ENCODE measurements at places on chromosomes 6 and 20.
A peak's percentile ranks its signal among the peaks of the same experiment; 100 is the strongest.

DNA sequence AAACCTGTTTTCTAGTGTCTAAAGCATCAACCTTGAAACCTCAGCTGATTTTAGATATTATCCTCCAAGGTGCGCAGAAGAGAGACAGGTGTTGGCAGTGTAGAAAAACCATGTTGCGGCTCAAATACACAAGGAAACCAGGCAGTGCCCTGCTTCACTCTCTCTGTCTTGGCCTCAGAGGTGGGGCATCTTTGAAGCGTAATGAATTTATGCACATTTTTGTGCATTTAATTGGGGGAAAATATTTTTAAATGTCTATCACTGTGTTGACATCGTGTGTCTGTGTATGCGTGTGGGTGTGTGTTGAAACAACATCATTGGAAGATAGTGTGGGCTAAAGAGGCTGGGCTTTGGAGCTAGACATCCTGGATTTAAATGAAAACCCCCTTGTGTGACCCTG is 334.0 kb upstream of the CHD6 start:
- no peak for DNase-seq

- no peak for DNase-seq
Measured at GRCh38 chr20:40414843-40415615, 274.0 kb downstream of the MAFB start.

GRCh38 chr6:3838992-3839867 is 9.9 kb upstream of the FAM50B start:
- DNase-seq = no peak

DNA sequence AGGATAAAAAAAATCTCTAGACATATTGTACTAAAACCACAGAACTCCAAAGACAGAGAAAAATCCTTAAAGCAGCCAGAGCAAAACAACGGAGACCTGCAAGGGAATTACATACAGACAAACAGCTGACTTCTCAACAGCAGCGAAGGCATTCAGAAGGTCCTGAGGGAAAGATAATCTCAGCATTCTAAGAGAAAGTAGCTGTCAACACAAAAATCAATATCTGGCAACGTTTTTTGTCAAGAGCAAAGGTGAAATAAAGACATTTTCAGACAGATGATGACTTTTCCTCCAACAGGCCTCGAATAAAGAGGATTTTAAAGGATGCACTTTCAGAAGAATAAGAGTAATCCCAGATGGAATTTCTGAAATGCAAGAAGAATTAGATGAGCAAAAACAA is 6.1 kb upstream of the SCGN start:
- no peak for DNase-seq

DNA sequence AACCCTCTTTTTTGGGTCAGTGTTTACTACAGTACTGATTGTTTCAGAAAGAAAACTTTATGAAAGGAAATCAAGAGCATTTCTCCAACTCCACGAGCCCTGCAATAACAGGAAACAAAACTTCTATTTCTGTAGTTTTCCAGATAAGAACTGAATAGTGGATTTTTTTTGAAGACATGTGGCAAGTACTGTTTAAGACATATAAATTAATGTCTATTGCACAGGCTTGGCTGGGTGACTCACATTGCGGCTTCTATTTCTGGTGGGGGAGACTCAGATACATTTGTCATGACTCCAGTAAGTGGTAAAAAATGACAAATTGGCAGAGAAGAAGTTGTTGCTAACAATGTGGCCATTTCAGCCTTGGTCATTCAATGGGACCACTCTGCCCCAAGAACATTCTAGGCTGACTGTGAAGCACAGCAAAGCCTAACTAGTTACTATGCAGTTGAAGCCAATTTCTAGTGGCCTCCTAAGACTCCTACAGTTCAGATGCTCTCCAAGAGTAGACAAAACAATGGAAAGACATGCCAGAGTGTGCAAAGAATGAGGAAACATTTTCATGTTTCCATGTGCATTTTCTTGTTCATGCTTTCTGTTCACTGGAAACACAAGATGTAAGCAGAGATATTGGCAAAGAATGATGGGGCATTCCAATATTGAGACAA is 200.9 kb downstream of the EDN1 start:
- DNase-seq = peak; percentile 83

DNA sequence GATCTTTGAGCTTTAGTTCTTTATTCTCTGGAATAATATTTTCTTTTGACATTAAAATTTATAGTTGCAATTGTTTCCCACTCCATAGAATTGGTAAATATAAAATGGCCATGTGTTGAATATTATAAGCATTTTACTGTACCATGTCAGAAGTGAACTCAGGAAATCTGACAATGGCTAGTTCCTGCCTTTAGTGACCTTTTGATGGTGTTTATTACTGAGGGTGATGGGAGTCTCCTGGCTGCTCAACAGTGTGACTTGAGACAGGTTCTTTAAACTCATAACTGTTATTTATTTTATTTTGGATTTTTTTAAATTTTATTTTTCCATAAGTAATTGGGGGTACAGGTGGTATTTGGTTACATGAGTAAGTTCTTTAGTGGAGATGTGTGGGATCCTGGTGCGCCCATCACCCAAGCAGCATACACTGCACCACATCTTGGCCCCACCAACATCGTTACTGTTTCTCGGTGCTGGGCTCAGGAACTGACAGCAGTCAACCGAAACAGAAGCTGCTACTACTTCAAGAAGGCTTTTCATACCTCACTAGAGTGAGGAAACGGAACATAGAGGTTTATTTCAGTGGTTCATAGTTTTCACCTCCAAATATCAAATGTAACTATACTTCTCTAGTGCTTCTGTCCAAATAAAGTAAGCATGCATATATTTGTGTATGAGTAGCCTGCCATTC is 90.4 kb downstream of the PLEKHG1 start:
- no peak for DNase-seq

DNA sequence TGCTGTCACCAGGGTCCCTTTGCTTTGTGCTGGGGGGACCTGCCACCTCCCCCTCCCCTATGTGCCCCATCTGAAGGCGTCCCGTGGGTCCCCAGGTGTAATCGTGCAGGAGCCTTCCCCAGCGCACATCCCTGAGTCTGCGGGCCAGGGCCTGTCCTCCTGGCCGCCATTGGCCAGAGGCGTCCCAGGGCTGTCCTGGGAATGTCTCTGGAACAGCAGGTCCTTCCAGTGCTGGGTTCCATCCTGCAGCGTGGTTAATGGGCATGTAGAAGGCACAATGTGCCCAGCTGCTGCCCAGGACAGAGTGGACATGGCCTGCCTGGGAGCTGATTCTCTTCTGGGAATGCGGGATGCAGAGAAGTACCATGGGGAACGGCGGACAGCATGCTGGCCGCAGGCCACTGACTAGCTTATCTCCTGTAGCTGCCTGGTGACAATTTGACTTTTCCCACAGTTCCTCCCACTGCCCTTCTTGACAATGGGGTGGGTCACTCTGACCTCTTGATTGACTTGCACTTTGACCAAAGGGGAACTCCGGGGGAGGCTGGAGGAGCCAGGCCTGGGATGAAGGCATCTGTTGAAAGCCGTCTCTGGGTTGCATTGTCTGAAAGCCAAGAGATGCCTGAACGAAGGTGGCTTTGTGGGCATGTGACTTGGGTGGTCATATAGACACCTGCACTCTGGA is 64.0 kb downstream of the CTCFL start:
- DNase-seq = no peak

DNA sequence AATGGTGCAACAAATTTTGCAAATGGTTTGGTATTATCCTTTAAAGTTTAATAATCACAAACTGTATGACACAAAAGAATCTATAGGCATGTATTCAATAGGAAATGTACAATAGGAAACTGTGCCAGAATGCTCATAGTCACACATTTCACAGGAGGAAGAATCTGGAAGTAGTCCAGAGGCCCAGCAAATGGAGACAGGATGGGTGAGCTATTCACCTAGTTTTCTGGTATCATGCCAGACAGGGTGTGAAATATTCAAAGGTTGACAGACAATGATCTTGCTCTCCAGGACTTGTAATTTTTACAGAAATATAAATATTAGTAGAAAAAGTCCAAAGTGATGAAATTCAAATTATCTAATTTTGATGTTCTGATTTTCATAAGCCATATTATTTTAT is 520.1 kb upstream of the IMPG1 start:
- DNase-seq = no peak

DNA sequence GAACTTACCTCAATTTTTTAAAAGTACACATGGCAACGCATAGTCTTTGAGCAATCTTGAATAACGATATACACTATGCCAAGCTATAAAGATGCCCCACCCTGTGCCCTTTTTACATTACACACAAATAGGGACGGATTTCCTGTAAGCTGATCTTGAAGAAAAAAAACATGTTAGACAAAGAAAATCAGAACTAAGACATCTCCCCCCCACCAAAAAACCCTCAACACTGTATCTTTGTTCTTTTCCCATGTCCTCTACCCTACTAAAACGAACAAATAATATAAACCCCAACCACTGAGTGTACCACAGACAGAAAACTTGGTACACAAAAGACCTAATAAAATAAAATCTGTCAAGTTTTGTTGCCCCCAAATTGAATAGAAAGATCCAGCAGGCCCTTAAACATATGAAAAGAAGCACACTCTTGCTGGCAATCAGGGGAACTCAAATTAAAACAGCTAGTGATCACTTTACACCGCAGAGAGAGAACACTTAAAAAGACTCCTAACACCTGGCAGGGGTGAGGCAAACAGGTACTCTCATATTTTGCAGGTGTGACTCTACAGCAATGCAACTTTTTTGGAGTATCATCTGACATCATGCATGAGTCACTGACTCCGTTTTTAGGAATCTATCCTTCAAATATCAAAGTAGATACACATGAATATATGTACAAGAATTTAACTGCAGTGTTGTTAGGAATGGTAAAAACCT is 29.6 kb downstream of the BACH2 start:
- DNase-seq = no peak

DNA sequence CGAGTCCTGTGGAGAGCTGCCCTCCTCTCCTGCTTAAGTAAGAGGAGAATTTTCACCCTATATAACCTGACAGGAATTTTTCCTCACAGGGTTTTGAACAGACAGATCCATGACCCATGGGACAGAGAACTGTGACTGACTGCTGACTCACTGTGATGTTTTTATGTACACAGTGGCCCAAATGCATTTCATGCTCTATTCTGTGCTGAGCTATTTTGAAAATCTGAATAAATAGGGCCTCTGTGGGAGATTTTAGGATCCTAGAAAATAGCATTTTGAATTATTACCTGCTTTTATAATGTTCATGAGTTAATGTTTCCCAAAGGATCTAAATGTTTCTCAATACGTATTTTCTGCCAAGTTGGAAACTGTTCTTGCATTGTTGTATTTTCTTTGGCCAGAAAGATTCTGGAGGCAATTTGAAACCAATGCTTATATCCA is 577.4 kb downstream of the HTR1B start:
- DNase-seq = no peak

- DNase-seq = no peak
Measured at GRCh38 chr6:169366258-169366901, 112.7 kb upstream of the THBS2 start.

GRCh38 chr20:52494244-52494643 is 302.7 kb upstream of the ZFP64 start:
- peak; percentile 95 for DNase-seq

DNA sequence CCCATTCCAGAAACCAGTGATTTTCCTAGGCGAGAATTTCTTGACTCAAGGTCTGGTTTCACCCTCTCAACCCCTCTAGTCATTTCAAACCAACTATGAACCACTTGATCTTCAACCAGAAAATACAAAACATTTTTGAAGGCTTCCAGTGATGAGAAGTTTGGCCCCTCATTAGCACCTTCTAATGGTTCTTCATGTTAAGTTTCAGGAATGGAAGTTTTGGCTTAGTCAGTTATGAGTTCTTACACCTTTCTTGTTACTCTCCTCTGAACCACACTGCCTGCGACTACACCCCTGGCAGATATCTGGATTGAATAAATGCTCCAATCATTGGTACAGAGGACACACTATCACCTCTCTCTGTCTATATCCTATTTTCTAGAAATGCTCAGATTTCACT is 67.2 kb downstream of the GJA10 start:
- DNase-seq = no peak

- DNase-seq = no peak
Measured at GRCh38 chr20:63934271-63935068, 21.7 kb downstream of the UCKL1 start.

DNA sequence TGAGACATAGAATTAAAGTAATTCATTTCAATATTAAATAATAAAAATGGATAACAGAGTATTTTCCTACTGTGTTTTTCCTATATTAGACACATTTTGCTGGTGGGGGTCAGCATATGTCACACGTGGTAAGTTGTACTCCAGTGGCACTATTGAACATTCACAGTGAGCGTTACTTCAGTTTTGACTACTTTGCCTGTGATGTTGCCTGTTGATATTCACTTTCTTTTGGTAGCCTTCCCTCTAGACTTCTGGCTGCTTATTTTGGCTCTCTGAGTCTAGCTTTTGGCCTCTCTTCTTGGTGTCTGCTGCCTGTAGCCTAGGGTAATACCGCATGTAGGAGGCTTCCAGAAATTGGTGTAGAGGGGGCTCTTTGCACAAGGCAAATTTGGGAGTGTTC is 64.4 kb upstream of the TFB1M start:
- no peak for DNase-seq

DNA sequence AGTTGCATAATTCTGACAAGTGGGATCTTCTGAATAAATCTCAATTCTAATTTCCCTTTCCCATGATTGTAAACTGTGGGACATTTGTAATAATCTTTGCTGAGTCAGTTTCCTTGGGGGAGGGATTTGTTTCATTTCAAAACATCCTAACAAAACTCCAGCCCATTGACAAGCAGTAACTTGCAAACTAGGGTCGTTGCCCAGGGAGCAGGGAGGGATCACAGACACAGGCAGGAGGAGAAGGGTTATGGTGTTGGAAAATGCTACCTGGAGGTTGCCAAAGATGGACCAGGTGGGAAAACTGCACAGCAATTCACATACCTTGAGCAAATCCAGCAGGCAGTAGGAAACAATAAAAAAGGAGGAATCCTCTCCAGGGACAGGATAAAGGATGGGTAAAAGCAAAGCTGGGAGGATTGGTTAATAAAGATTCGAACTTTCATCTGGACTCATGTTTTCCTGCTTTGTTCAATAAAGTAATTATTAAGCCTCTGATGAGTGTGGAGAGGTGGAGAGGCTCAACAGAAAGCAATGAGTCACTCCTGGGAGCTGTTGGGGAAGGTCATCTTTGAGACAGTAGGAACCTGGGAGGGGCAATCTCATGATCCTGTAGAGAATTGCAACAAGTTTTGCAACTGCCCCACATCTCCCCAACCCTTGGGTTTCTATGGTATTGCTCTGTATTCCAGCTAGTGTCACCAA is 87.3 kb upstream of the AKIRIN2 start:
- DNase-seq = no peak

GRCh38 chr20:57390604-57391438 is at the start of gene RBM38:
Gene RBM38 (plus strand): TSS chr20:57391396. CDS start chr20:57391582, 186 bp downstream.
- no peak for DNase-seq

DNA sequence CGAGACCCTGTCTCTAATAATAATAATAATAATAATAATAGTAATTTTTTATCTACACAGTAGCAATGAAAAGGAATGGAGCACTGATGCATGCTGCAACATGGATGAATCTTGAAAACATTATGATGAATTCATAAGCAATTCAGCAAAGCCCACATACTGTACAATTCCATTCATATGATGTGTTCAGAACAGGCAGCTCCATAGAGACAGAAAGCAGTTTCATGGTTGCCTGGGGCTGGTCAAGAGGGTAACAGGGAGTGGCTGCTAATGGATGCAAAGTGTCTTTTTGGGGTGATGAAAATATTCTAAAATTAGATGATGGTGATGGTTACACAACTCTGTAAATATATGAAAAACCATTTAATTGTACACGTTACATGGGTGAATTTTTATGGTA is 43.6 kb downstream of the SLC24A3 start:
- no peak for DNase-seq
